ENCODE measurements at places on chromosomes 4 and X.

GRCh38 chr4:137993232-137993631, 248.9 kb downstream of the SLC7A11 start:
- no peak for DNase-seq

DNA sequence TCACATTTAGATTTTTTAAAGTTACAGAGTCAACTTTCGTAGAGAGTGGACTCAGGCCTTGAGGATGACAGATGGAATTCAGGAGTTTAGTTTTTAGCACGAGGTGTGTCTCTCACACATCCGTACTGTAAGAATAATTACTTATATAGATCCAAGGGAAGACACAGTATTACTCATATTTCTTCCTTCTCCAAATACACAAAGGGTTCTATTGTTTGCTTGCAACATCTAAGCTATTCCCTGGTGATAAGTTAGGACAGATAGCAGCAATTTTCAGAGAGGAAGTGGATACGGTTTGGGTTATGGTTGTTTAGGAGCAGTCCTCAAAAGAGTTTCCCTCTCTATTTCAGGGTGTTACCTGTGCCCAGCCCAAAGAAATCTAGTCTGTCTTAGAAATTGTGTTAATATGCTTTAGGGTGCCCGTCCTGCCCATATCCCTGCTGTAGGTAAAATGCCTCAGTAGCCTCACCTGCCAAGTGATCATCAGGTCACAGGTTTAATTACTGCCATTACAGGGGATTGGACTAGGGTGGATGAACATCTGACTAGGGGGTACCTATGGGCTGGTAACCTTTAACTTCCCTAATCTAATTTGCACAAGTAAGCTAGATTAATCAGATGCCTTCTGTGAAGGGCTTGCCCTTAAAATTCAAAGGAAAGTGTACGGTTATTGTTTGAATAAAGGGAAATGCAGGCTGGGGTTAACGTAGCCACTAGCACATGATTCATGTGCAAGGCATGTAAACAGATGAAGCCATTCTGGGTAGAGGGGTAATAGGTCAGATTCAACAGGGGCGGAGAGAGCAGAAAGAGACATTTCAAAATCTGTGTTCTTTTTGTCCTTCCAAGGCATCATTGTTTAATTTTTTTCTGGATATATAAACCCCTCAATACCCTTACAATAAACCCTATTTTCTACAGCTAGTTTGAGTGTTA, 8.7 kb upstream of the PPP3CA start:
- peak; percentile 41 for DNase-seq

DNA sequence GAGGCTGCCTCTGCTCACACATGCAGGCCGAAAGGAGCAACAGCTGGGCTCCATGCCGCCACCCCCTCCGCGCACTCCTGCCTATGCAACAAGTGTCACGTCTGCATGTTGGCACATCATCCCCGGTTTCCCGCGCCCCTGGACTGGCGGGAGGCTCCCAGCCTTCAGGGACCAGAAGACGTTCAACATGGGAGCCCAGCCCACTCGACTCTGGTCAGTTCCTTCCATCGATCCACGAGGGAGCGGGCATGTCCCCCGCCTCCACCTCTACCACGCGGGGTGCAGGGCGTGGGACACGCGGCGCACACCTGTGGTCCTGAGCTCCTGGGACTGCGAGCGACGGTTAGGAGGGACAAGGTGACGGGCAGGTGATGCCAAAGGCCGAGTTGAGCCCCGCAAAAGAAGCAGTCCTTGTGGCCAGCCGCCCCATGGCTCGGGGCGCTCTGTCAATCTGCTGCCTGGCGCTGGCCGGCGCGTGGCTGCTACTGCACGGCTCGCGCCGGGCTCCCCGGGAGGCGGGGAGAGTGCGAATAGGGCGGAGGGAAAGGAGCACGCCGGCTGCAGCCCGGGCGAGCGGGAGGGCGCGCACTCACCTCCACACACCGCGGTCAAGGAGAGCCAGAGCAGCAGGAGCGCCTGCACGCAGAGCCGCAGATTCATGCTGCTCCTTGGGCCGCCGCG, 645 bp downstream of the APLN start:
- peak; percentile 35 for DNase-seq

GRCh38 chr4:147879676-147880075, 147.8 kb downstream of the ARHGAP10 start:
- no peak for DNase-seq

DNA sequence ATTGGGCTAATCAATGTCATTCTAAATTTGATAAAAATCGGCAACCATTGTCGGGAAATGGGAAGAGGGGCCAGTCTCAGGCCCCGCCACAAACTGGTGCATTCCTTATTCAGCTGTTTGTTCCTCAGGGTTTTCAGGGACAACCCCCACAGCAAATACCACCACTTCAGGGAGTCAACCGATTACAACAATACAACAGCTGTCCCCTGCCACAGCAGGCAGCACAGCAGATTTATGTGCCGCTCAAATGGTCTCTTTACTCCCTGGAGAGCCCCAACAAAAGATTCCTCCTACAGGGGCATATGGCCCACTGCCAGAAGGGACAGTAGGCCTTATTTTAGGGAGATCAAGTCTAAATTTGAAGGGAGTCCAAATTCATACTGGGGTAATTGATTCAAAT, 61.8 kb downstream of the ZNF732 start:
- DNase-seq = no peak

DNA sequence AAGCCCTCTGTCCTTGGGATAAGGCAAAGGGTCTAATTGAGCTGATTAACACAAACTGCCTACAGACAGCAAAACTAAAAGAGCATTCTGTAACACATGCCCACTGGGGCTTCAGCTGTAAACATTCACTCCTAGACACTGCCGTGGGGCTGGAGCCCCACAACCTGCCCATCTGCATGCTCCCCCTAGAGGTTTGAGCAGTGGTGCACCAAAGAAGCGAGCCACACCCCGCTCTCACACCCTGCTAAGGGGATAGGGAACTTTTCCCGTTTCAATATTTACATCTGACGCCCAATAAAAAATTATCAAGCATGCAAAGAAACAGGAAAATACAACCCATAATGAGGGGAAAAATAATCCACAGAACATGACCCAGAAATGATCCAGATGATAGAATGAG, 46.9 kb upstream of the HSD17B10 start:
- peak; percentile 17 for DNase-seq

GRCh38 chrX:15334561-15334960, 762 bp downstream of the PIGA start:
- no peak for DNase-seq

- DNase-seq = no peak
Measured at GRCh38 chr4:166531703-166532102, 658.7 kb downstream of the TLL1 start.

DNA sequence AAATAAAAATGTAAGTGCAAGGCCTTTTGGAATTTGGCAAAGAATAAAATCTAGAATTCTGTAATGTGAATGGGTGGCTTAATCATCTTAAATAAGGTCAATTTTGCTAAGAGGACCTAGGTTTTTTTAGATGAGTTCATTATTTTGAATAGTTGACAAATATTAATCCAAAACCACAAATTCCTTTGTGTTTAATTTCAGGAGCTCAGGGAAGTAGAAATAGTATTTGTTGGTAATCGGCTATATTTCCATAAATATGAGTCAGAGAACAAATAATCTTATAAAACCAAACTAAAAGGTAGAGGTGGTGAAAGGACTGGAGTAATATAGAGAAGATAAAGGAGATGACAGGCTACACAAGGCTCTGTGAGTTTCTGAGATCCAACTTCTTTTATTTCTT, 190.4 kb upstream of the TLL1 start:
- DNase-seq = no peak

DNA sequence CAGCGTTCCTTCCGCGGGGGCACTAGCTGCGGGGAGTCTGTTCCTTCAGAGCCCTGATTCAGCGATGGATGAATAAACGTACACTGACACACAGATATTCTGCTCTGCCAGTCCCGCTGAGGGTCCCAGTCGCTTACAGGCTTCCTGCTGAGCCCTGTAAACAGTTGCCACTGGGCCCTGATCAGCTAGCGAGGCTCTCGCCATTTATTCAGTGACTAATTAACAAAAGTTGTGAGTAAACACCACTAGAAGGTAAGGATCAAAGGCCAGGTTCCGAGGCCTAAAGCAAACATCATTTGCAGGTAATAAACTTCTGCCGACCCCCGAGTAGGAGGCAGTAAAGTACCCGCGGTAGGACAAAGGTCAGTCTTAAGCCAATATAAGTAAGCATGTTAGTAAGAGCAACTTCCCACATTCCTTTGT, 442.6 kb upstream of the GALNT7 start:
- DNase-seq = peak; percentile 13

GRCh38 chrX:1488141-1488540, 35.4 kb upstream of the ASMTL start:
- DNase-seq = no peak

DNA sequence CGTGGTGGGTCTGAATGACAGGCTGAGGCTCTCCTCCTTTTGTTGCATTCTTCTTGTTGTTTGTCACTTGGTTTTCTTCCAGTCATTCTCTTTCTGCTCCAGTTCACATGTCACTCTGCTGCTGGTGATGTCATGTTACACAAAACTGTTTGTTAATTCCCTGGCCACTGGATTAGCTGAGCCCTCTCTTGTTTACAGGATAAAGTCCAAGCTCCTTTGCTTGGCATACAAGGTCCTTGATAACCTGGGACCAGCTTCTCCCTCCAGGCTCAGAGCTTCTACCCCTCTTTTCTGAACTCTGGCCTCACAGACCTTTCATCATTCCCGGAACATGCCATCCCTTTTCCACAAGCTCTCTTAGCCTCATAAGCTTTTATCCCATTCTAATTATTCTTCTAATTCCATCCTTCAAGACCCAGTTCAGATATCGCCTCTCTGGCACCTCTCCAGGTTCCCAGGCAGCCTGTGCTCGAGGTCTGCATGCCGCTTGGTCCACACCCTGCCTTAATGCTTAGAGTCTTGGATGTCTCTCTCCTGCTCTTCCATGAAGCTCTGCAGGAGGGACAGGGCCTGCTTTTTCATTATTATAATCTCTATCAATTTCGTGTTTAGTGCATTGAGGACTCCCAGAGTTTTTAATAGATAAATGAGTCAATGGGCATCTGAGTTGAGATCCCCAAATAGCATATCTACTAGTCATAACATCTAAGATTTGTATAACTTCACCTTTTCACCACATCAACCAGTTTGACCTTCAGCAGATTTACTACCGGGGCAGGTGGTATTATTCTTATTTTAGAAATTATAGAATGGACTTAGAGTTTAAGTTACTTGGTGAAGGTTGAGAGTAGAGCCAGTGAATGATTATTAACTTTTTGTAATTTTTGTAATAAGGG, 98.7 kb downstream of the TMEM131L start:
- no peak for DNase-seq

DNA sequence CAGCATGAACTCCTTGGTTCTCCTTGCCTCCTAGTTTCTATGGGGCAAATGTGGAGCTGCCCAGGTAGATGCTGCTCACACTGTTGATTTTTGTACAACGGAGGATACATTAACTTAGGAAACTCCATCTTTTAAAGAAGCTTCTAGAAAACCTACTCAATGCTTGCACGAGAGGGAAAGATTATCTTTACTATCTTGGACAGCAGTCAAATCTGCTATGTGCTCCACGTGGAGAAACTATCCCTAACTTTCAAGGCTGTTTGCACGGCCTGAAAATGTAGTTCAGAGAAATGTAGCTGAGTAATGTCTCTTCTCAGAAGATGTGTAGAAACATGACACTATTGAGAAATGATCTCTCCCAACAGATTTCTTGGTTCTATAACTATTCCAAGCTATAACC, 1530.9 kb upstream of the PABPC4L start:
- DNase-seq = no peak

- DNase-seq = no peak
Measured at GRCh38 chrX:1108501-1109445, 103.7 kb downstream of the CRLF2 start.

- no peak for DNase-seq
Measured at GRCh38 chr4:129377131-129377845, 281.3 kb downstream of the C4orf33 start.

DNA sequence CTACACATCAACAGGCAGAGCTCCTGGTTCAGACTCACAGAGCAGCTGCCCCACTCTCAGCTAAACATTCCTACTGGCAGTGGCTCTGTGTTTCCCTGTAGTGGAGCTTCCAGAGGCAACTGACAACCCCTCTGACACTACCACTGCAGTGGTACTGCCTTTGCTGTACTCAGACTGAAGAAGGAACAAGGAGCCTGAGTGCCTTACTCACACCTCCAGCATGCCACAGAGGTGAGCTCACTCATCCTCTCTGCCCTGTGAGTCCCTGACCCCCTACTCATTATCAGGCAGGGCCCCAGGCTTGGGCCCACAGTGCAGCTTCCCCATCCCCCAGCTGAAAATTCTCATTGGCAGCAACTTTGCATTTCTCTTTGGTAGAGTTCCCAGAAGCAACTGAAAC, 240.5 kb upstream of the POF1B start:
- no peak for DNase-seq

- DNase-seq = peak; percentile 48
Measured at GRCh38 chr4:24973404-24973746, 57.4 kb downstream of the LGI2 start.

DNA sequence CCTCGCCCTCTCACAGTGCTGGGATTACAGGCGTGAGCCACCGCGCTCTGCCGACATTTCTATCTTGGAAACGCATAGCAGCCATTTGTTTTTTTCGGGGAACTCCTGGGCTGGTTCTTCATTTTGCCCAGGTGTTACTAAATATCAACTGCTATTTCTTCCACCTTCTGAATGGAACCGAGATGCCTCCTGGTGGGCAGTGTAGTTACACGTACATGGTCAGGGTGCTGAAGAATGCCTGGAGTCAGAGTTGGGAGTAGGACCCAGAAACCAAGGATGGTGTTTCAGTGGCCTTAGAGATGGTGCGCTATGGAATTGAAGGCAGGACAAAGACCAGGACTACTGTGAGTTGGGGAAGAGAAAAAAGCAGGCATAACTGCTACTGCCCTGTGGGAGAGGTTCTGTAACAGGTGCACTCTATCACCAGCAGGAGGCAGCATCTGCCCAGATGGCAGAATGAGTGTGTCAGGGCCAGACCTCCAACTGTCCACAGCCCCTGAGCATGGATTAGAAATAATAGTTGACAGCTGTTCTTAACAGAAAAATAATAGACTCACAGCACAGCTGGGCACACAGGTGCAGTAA, 81.7 kb downstream of the ZC4H2 start:
- DNase-seq = peak; percentile 4

DNA sequence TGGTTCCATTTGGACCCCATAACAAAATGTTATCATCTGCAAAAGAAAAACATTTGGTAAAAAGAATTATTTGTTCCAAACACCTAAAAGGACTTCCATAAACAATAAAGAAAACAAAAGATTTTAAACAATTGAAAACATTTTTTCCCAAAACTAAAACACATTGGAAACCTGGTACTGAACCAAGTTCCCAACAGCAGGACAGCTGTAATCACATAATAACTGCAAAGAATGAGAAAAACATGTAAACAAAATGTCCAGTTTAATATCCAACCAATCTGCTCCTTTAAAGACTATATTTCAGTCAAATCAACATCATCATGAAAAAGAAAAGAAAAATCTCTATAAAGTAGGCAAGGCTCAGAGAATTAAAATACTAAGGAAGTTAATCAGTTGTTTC, 36.3 kb downstream of the PRDM5 start:
- DNase-seq = no peak

Measured in A549 (cell line).